CD8-positive, alpha-beta memory T cell (primary cell): ENCODE measurements at places on chromosomes 16 and 17. TPM values are rescaled to one million over a fixed set of nuclear protein-coding genes. Genes with fewer than 3 reads are reported as not detected.

Gene TK1
- 84.4 TPM for total RNA-seq

Gene ABHD15
- 18.3 TPM for total RNA-seq

DNA sequence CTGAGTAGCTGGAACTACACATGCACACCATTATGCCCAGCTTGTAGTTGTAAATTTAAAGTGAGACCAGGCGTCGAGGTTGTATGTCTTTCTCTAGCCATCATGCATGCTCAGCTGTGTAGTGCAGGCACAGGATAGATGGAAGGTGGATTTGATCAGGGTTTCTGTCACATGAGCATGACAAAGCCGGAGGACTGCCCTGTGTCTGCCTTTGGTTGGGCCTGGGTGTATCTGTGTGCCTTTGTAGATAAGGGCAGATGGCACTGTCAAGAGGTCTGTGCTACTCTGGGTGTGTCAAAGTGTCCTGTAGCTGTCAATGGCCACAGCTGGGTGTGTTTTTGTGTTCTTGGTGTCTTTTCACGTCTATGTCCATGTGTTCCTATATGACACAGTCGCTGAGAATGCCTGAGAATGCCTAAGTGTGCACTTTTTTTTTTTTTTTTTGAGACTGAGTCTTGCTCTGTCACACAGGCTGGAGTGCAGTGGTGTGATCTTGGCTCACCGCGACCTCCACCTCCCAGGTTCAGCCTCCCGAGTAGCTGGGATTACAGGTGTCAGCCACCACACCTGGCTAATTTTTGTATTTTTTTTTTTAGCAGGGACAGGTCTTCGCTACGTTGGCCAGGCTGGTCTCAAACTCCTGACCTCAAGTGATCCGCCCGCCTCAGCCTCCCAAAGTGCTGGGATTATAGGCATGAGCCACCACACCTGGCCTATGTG, 4.1 kb upstream of the NAGS start:
- no peaks in the 10 kb centered on the region for H3K36me3 ChIP-seq
- peaks cover 5% of the 10 kb centered on the region for H3K4me1 ChIP-seq
- H3K27me3 ChIP-seq: peaks cover under 1% of the 10 kb centered on the region
- no peak overlapping the region for H3K4me3 ChIP-seq

- H3K27me3 ChIP-seq: no peaks in the 10 kb centered on the region
- H3K4me3 ChIP-seq: no peak overlapping the region
- no peak overlapping the region for H3K27ac ChIP-seq
- DNase-seq: no peak
Observed at GRCh38 chr17:74015990-74016389, 187.5 kb upstream of the RPL38 start.

- H3K4me1 ChIP-seq: peaks cover 12% of the 10 kb centered on the region
- peak; percentile 30 for DNase-seq
- H3K27me3 ChIP-seq: no peaks in the 10 kb centered on the region
- H3K36me3 ChIP-seq: no peaks in the 10 kb centered on the region
- peak overlapping the region; percentile 72 for H3K4me3 ChIP-seq
Observed at GRCh38 chr17:43917348-43918025, 10.2 kb upstream of the MPP2 start.
